ENCODE measurements at places on chromosomes 16 and 17.

GRCh38 chr17:77496401-77496801 lies 355.6 kb downstream of the SEC14L1 start:
- DNase-seq, result no peak

GRCh38 chr16:54932021-54932660 lies 1.5 kb downstream of the IRX5 start:
- DNase-seq, result no peak

- no peak for DNase-seq
Measured at GRCh38 chr17:81401723-81402529, 6.7 kb downstream of the BAHCC1 start.

- DNase-seq, result no peak
Measured at GRCh38 chr16:72743011-72743761, 304.7 kb downstream of the ZFHX3 start.

- no peak for DNase-seq
Measured at GRCh38 chr16:12699161-12699560, 104.5 kb downstream of the CPPED1 start.

DNA sequence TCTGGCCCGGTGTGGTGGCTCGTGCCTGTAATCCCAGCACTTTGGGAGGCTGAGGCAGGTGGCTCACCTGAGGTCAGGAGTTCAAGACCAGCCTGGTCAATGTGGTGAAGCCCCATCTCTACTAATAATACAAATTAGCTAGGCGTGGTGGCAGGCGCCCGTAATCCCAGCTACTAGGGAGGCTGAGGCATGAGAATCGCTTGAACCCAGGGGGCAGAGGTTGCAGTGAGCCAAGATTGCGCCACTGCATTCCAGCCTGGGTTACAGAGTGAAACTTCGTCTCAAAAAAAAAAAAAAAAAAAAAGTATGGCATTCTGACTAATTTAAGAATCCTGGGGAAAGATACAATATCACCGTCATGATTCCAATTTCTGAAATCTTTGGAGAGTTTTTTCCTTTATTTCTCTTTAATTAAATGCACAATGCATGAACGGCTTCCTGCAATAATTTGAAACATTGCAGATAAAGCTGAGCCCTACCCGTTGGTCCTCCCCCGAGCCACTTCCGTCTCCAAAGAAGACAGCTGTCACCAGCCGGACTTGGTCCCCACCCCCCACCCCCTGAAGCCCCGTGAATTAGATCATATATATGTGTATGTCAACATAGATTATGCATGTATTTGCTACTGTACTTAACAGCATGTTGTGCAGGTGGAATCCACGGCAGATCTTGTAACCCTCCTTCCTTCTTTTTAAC lies 142.6 kb upstream of the PLCG2 start:
- peak; percentile 26 for DNase-seq

GRCh38 chr17:45346216-45347015 lies 29.6 kb upstream of the MAP3K14 start:
- no peak for DNase-seq

GRCh38 chr17:49914096-49914490 lies 54.9 kb upstream of the DLX4 start:
- DNase-seq, result peak; percentile 18

- DNase-seq, result no peak
Measured at GRCh38 chr17:81132770-81133723, 32.3 kb upstream of the PVALEF start.

DNA sequence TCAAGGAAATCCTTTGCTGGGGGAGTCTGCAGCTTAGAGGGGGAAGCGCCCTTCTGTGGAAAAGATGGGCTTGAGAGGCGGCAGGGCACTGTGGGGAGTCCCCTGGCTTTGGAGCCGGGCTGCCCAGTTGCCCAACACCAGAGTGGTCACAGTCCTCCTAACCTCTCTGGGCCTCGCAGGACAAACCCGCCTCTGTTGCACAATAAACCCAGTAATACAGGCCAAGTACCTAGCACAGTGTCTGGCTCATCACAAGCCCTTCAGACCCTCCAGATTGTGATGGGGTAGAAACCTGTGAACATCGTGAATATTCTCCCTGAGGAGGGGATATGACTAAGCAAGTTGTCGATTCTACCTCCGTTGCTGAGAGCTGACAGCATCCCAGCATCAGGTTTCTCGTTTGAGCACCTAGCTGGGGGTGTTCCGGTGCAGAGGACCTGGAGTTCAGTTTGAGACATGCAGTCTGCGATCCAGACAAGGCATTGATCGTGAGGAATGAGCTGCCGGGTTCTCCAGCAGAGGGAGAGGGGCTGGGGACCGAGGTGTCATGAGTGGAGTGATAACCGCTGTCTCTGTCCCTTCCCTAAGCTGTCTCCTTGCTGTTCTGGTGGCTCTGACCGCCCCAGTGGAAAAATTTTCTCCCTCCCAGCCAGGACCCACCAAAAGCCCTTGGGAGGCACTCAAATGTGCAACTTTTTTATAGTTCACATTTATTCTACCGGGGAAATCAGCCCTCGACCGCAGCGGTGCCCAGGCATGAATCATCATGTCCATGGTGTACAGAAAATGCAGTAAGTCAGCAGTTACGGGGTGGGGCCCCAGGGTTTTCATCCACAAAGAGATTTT lies 161.9 kb downstream of the WSCD1 start:
- no peak for DNase-seq

- no peak for DNase-seq
Measured at GRCh38 chr17:72008236-72008876, 112.5 kb upstream of the SOX9 start.

DNA sequence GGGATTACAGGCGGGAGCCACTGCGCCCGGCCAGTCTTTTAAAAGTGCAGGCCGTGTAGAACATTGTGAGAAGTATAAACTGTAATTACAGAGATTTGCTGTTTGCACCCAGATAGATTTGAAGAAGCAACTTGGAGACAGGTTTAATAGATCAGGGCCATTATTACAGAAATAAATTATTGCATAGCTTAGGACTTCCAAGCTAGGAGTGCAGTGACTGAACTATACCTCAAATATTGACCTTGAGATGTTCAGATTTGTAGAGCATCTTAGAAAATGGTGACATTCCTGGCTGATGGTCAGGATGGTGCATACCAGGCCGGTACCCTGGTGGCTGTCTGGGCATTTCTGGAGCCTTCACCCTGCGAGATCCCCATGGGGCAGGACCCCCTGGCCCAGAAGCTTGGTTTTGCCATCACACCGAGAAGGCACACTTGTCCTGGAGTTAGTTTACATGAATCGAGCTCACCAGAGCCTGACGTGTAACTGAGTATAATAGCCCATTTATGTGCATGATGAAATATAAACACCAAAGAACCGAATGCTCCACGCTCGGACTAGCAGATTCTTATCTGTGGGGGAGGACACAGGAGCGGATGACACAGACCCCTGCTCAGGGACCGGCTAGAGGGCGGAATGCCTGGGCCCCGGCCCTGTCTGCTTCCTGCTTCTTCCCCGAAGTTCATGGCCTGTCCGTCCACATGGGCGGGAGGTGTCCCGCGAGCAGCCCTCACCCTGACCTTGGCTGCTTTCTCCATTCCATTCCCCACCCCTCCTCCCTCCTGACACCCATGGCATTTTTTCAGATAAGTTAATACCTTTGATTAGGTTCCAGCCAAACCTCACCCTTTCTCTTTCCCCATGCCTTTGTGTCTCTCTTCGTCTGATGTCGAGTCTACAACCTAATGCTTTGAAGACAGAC lies 32.1 kb downstream of the CCDC40 start:
- no peak for DNase-seq

- no peak for DNase-seq
Measured at GRCh38 chr16:23833960-23834685, 1.7 kb upstream of the PRKCB start.

- no peak for DNase-seq
Measured at GRCh38 chr17:40914075-40914855, 23.2 kb downstream of the KRT23 start.

GRCh38 chr17:78429618-78429995 lies 51.2 kb downstream of the PGS1 start:
- no peak for DNase-seq

DNA sequence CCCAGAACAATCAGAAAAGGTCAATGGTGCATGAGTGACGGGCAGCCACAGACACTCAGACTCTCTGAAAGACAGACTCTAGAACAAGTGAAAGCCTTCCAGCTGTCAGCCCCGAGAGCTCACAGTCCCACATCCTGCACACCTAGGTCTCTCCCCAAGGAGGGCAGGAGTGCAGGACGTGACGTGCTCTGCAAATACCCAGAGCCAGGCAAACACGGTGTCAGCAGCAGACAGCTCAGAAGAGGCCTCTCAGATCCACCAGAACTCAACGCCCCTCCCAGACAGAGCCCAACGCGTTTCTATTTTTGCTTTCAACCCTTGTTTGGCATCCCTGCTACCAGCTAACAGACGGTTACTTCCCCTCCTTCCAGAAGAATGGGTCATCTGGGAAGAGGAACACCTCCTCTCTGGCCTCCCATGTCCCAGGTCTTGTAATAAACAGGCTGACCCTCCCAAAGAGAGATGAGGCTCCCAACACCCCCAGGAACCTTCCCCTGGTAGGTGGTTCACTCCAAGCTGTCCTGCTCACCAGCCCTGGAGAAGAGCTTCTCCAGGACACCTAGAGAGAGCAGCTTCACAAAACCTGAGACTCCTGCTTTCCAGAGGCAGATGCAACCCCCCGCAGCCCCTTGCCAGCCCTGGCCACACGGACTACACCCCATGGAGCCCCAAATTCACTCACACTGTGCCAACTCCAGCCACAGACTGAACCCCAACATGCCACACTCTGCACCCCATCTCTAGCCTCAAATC lies 7.6 kb downstream of the PITPNM3 start:
- no peak for DNase-seq

GRCh38 chr17:10557422-10557821 lies 8.0 kb upstream of the MYH2 start:
- DNase-seq, result no peak

DNA sequence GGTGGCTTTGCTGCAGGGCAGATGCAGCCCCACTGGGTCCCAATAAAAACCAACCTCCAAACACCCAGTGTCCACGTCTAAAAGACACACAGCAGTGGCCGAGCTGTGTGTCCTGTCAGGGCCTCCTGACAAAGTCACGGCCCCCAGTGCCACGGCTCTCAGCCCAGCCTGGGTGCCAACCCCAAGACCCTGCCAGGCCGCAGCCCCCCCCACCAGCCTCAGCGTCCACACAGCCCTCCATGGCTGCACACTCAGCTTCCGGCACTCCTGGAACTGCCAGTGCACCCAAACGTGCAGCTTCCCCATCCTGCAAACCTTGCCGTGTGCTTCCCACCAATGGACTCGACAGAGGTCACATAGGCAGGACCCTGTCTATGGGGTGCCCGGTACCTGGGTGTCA lies 3.6 kb upstream of the CCDC154 start:
- no peak for DNase-seq

- no peak for DNase-seq
Measured at GRCh38 chr17:30995347-30995746, 24.5 kb downstream of the RNF135 start.

- no peak for DNase-seq
Measured at GRCh38 chr17:62566996-62567578, 60.4 kb upstream of the MRC2 start.

DNA sequence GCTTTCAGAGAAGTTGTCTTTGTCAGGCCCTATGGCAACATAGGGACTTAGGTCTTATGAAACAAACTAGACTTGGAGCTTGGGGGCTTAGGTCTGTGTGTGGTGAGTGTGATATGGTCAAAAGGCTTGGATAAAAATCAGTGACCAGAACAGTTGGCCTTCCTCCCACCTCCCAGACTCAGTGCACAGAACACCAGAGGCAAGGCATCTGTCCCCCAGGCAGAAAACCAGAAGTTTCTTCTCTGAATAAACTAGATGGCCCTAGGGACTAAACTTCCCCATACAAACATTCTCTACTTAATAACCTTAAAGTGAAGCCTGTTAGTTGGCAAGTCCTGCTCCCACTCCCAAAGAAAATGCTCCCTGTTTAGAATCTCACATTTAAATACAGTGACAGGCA lies 39.2 kb upstream of the PMFBP1 start:
- no peak for DNase-seq

DNA sequence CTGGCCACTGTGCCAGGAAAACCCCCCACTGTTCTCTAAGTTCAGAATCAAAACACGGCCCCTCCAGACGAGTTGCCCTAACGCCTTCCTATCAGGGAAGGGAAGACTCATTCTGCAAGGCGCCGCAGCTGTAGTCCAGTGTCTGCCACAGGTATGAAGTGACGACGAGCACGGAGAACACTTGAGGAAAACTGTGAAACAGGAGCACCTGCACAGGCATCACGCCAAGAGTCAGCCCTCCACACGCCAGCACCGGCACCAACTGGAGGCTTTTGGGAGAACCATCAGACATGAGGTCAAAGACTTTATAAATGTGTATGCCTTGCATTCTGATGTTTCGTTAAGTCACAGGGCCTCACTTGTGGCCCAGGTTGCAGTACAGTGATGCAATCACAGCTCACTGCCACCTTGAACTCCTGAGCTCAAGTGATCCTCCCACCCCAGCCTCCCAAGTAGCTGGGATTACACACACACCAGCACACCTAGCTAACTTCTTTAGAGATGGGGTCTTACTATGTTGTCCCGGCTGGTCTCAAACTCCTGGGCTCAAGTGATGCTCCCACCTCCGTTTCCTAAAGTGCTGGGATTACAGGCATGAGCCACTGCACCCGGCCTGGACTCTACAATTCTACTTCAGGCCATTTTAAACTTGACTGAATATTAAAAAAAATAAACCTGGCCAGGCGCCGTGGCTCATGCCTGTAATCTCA lies 22.9 kb downstream of the KLHDC4 start:
- no peak for DNase-seq

DNA sequence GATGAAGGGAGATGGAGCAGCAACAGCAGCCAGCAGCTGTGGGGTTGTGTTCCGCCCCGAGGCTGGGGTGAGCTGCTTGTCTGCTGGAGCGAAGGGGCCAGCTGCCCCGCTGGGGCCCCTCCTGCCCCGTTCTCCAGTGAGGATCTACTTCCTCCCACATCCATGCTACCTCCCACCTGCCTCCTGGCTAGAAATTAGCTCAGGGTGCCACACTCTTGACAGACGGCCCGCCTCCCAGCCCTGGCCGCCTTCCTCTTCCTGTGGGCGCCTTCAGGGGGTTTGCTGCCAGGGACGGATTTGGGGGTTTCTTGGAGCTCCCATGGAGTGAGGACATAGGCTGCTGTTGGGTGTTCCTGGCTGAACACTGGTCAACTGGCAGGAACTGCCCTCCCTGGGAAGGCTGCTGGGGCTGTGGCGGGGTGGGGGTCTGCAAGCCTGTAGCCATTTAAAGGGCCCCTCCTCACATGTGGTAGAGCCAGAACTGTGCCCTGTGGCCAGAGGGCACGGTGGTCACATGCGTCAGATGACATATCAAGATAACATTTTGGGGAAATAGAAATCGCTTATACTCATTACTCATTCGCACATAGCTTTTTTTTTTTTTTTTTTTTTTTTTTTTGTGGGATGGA lies 13.1 kb downstream of the TBC1D24 start:
- DNase-seq, result no peak

GRCh38 chr17:13753154-13753553 lies 151.4 kb upstream of the HS3ST3A1 start:
- DNase-seq, result no peak

DNA sequence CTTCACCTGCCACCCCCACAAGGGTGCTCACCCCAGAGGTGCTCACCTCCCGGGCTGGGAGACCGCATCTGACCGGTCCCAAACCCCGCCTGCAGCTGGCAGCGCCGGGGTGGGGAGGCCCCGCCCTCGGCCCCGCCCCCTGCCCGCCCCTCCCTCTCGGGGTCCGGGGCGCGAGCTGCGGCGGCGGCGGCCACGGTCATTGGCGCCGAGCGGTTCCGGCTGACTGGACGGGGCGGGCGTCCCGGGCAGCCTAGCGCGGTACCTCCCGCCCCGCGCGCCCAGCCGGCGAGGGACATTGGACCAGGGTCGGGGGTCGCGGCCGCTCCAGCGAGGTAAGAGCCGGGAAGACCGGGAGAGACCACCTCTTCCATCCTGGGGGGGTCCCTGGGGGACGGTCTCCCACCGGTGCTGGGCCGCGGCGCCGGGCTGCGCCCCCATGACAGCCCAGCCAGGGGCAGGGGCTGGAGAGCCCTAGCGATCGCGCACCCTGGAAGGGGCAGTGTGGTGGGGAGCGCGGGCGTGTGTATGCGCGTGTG lies at the start of gene CACNG5:
CACNG5 (plus strand) TSS at position 199 of the 536 bp plus-strand sequence. CDS start 42,216 bp downstream, outside the sequence.
- DNase-seq, result peak; percentile 36

All from NCI-H1092 (cell line).